C1 segment of cervical spinal cord (tissue), 14 donors: ENCODE measurements at places on chromosomes 2 and 18.

- DNase-seq = no peak
Observed at GRCh38 chr18:41939326-41939725, 15.7 kb upstream of the PIK3C3 start.

DNA sequence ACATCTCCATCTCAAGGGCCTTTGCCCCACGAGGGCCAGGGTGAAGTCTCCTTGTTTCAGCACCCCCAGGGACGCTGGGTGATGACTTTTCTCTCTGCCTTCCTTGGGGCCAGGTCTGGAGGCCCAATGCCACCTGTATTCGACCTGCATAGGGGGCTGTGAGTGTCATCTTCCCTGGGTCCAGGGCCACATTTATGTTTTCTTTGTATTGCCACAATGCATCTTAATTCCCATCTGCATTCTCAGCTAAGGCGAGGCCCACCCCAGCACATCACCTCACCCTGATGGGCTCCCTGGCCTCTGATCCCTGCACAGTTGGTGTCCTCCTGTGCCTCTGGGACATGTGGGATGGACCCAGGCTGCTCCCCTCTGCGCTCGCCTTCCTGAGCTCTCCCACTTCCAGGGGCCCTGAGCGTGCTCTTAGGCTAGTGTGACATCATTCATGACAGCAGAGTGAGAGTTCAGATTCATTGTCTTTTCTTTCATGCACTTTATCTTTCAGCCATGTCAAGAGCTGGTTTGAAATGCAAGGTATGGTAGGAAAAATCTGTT, 122.0 kb upstream of the COPS8 start:
- no peak for DNase-seq

GRCh38 chr18:48352051-48352755, 57.0 kb downstream of the ZBTB7C start:
- DNase-seq = no peak

DNA sequence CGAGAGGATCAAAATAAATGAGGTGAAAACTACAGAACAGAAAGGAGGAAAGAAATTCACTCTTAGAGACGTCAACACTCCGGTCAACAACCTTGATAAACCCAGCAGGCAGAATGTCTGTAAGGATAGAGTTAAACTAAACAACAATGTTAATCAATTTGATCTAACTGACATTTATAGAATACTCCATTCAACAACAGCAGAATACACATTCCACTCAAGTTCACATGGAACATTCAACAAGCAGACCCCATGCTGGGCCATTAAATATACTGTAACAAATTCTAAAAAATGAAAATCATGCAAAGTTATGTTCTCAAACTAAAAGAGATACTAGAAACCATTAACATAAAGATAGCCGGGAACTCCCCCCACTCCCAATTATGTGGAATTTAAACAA, 41.8 kb downstream of the FAM210A start:
- no peak for DNase-seq

DNA sequence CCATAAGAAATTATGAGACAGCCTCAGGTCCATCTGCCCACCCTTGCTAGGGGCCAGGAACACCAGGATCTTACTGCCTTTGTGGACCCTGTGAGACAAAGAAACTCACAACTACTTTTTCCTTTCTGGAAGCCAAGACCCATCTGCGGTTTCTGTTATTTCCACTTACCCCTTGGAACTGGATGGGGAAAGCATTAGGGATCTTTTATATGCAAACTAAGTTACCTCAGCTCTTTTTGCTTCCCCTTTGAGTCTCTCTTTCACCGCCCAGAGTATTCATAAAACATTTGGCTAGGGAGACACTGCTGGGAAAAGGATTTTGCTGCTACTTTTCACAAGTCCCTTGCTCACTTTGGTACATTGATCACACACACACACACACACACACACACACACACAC, 95.7 kb downstream of the ZNF385B start:
- no peak for DNase-seq

GRCh38 chr18:31821545-31822171, 61.0 kb upstream of the SLC25A52 start:
- DNase-seq = no peak

- DNase-seq = no peak
Observed at GRCh38 chr18:54183390-54183789, 41.1 kb downstream of the MBD2 start.

GRCh38 chr2:125581557-125581956, 1074.4 kb upstream of the GYPC start:
- DNase-seq = no peak

DNA sequence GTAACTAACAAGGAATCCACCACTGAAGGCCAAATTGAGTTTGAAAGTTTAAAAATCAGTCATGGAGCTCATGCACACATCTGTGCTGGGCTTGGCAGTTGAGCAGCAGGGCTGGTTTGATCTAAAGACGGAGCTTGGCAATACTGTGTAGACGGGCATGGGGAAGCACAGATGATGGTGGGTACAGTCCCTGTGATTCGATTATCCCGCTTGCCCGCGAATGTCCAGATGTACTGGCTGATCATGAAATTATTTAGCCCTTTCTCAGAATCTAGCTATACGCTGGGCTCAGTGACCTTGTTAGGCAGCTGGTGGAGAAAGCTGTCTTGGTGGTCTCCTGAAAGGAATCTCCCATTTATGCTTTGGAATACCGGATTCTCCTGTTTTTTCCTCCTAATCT, 74.8 kb upstream of the SOX11 start:
- no peak for DNase-seq

DNA sequence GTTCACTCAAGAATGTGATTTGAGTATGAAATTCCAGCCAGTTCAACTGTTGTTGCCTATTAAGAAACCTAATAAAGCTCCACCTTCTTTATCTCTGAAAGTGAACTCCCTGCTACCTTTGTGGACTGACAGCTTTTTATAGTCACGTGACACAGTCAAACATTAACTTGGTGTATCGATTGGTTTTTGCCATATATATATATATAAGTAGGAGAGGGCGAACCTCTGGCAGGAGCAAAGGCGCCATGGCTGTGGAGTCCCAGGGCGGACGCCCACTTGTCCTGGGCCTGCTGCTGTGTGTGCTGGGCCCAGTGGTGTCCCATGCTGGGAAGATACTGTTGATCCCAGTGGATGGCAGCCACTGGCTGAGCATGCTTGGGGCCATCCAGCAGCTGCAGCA, at the start of gene UGT1A1:
TSS of gene UGT1A1 (plus strand) at position 228 of the 400 bp plus-strand sequence. CDS start at position 246, 18 bp downstream.
- DNase-seq = no peak

DNA sequence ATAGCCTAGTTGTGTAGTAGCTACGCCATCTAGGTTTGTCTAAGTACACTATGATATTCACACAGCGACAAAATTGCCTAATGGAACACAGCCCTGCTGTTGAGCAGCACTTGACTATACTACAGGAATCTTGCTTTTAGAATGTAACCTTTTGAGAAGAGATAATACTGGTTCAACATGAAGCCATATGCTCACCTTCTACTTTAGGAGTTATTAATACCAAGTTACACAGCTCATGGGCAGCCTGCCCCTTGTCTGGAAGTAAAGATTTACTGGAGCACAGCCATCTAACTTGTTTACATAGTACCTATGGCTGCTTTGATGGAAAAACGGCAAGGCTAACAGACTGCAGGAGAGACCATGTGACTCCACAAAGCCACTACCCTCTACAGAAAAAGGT, 174.8 kb downstream of the DYM start:
- no peak for DNase-seq

DNA sequence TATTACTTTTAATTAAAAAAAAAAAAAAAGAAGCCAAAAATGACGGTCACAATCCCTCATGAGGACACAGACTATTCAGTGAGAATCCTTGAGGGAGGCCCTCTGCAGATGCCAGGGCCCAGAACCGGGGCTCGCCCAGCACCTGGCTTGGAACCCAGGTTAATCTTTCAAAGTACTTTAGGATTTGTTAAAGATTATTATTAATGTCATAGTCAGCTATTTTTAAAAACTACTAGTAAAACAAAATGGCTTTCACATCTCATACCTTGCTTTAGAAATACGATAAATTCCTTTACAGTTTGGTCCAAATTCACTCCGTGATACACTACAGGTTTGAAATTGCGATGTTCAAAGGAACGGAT, 27.1 kb downstream of the C2orf76 start:
- DNase-seq = no peak

DNA sequence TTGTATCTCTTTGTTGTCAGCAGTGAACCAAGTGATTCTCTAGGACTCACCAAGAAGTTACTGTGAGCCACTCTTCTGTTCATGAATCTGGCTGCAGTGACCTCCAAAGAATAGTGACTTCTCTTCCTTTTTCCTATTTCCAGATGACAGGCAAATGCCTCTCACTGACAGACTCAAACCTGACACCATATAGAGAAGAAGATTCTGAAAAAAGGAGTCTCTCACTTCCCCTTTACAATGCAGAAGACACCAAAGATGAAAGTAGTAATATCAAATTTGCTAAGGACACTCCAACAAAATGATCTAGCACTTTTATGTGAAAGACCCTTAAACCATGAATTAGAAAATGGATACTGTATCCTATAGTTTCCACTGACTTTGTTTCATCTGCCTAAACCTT, 44.4 kb upstream of the SETBP1 start:
- no peak for DNase-seq

DNA sequence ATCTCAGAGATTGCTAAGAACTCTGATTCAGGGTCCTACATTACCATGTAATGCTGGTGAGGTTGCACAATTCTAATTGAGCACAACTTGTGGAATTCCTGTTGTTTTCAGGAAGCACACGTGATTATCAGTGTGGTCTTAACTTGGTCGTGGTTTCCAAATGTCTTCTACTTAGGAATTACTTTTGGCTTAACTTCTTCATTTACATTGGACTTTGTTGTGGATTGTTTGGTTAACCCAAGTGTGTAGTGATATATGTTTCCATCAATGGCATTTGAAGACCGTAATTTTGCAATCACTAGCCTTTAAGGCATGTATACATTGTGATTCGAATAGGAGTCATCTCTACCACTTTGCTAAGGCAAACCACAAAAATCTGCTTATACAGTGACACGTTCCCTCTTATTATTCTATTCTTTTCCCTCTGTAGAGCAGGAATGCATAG, 373.3 kb downstream of the IRS1 start:
- no peak for DNase-seq

GRCh38 chr2:174153757-174154680, 94.3 kb downstream of the OLA1 start:
- no peak for DNase-seq

- no peak for DNase-seq
Observed at GRCh38 chr2:101818531-101819451, 121.3 kb downstream of the MAP4K4 start.

- DNase-seq = no peak
Observed at GRCh38 chr2:49248506-49248905, 94.2 kb upstream of the FSHR start.

DNA sequence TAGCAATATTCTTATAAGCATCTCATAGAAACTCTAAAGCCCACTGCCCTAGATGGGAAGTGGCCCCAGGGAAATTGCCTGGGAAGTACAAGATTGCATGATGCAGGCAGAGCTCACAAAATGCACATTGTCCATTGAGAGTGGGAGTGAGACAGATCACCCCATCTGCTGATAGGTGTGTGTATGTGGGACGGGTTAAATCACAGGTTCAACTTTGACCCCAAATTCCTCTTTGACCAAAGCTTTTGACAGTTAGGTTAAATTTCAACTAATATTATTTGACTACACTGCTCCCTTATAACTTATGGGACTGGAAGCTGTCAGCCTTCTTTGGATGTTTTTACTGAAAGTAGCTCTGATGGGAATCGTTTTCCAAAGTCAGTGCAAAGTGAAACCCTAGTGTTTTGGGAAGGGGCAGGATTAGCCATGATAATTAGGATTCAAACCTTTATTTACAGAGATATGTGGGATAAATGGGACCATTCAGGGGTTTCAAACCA, 11.4 kb upstream of the FABP1 start:
- no peak for DNase-seq

GRCh38 chr18:12008842-12009580, 27.7 kb downstream of the IMPA2 start:
- DNase-seq = no peak

- no peak for DNase-seq
Observed at GRCh38 chr2:31729442-31730092, 148.8 kb upstream of the SRD5A2 start.

GRCh38 chr2:145626301-145626700, 1106.4 kb upstream of the ZEB2 start:
- no peak for DNase-seq

DNA sequence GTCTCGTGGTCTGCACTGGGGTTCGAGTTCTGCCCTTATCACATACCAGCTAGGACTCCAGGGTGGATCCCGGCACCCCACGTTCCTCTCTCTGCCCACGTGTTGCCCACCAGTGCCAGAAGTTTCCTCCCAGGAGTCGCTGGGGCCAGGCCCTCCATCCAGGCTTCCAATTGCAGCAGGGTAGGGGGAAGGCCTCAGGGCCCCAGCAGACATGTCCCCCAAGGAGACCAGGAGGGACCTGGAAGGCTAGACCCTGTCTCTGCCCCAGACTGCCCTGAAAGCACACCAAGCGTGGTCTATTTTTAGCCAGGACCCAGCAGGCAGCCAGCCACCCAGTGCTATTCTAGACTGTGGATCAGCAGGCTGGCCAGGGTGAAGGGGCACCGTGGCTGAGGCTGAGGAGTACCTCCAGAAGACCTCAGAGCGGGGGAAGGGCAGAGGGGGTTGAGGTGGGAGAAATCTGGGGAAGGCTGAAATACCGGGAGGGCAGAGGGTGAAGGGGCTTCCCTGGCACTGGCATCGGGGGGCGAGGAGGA, 18.8 kb upstream of the TNS1 start:
- DNase-seq = no peak

- no peak for DNase-seq
Observed at GRCh38 chr2:20468549-20469500, 22.0 kb downstream of the RHOB start.

DNA sequence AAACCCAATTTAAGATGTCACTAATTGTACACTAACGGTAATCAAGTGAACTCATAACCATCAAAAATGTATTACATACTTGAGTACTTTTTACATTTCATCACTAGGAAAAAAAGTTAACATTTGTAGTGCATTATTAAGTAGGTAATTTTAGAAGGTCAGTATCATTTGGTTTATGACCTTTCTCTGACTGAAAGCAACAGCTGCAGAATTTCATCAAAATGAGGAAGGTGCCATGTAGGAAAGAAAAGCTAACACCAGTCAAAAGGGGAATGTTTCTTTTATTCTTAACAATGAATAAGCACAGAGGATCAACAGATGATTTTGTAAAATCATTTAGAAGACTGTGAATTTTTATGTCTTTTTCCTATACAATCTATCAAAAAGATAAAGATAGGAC, 79.0 kb downstream of the PIGN start:
- no peak for DNase-seq

DNA sequence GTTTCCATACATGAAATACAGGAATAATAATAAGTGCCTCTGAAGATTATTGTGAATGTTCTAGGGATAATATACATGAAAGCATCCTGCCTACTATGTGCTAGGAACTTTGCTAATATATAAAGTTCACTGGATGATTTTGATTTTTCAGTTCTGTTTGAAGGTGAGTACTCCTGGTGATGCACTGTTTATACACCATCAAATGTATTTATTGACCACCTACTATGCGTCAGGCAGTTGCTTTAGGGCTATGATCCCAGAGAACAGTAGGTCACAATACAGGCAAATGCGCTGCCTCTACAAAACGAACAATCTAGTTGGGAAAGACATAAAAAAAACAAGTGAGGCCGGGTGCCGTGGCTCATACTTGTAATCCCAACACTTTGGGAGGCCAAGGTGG, 10.7 kb downstream of the TXNDC9 start:
- DNase-seq = no peak

- no peak for DNase-seq
Observed at GRCh38 chr2:162422894-162423293, 79.0 kb downstream of the GCA start.

GRCh38 chr2:88659538-88659915, 31.9 kb upstream of the RPIA start:
- DNase-seq = no peak

- DNase-seq = no peak
Observed at GRCh38 chr2:216775043-216775453, 79.7 kb upstream of the IGFBP5 start.

GRCh38 chr2:44189104-44189503, 20.4 kb downstream of the PPM1B start:
- no peak for DNase-seq
